ENCODE measurements at places on chromosomes 1 and 21.

DNA sequence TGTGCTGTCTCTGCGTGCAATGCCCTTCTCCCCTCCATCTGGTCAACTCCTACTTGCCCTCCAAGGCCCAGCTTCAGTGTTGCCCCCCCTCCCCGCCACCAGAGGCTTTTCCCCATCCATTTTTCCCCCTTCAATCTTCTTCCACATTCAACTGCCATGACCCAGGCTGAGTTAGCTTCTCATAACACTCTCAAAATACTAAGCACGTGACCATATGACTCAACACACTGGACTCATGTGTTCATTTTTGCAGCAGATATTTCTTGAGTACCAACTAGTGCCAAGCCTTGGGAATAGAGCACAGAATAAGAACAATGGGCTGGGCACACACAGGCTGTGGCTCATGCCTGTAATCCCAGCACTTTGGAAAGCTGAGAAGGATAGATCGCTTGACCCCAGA lies 132.1 kb downstream of the IGSF21 start:
- no peak for DNase-seq

GRCh38 chr1:64984737-64985136 lies 18.4 kb upstream of the JAK1 start:
- DNase-seq: no peak

GRCh38 chr1:22398656-22399420 lies 52.8 kb upstream of the ZBTB40 start:
- no peak for DNase-seq

- no peak for DNase-seq
Observed at GRCh38 chr1:111976332-111976731, 13.1 kb downstream of the KCND3 start.

GRCh38 chr1:118201524-118201923 lies 16.5 kb upstream of the SPAG17 start:
- DNase-seq: no peak

DNA sequence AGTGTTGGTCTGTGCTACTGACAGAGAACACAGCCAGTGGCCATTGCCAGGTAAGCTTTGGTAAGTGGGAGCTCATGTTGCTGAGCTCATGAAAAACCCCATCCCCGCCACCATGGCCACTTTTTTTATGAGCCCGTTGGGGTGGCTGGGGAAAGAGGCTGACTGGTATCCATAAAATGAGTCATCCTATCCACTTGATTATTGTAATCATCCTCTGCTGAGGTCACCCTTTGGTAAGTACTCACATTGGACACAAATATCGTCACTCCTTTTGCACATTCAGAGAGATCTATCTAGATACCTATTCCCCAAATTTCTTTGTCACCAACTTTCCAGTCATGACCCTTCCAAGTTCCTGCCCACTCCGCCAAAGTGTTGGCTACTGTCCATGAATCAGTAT lies 22.0 kb downstream of the SLAMF7 start:
- DNase-seq: no peak

DNA sequence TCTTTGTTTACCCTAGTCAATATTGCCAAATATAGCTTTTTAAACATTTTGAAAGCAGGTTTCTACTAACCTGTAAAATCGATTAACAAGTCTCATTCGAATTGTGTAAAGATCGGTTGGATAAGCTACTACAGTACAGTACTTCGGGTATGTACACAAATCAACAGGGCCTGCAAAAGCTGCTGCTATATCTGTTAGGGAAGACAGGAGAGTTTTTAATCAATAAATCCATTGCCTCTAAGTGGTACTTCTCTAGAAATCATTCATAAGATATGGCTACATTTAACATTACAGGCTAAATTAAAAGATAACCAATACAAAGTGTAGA lies 34.8 kb upstream of the PSMG1 start:
- DNase-seq: no peak
